Stimulated activated CD4-positive, alpha-beta T cell treated with anti-CD3 and anti-CD28 coated beads, TNF-alpha, amount 100 ng/mL, for 4 hours (primary cell): ENCODE measurements at places on chromosomes 1 and 21.

- no peak for DNase-seq
Measured at GRCh38 chr21:31497914-31498313, 153.9 kb upstream of the TIAM1 start.

DNA sequence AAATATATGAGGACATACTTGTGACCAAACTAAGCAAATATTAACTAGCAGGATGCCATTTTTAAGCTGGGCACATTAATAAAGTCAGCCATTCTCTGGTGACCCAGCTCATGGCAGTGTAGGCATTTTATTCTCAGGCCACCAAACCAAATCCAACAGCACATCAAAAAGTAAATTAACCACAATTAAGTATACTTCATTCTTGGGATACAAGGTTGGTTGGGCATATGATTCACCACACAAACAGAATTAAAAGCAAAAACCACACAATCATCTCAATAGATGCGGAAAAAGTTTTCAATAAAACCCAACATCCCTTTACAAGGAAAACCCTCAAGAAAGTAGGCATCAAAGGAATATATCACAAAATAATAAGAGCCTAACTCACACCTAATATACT, 101.3 kb downstream of the FAF1 start:
- no peak for DNase-seq

- DNase-seq, result no peak
Measured at GRCh38 chr1:53669621-53670191, 69.3 kb downstream of the GLIS1 start.

GRCh38 chr1:229889031-229889517, 178.0 kb upstream of the GALNT2 start:
- DNase-seq, result no peak

GRCh38 chr1:95179205-95179986, 54.6 kb upstream of the RWDD3 start:
- no peak for DNase-seq
